ENCODE measurements at places on chromosomes 16 and 17. TPM values are rescaled to one million over a fixed set of nuclear protein-coding genes. Genes with fewer than 3 reads are reported as not detected.

DNA sequence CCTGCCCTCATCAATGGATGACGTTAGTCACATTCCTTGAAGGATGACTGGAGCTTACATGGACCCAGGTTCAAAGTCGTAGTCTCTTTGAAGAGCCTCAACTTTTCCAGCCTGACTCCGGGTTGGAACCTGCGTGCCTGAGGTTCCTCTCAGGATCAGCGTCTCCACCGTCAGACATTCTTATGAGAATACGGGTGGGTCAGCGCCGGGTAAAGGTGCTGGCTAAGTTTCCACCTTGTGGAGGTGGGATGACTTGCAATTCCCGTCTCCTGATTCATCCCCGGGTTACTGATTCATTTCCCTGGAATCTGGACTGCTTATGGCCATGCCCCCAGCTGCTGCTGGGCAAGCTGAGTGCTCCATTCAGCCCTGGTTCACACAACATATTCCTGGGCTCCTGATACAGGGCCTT, 38.9 kb upstream of the CMIP start:
- DNase-seq, result no peak

DNA sequence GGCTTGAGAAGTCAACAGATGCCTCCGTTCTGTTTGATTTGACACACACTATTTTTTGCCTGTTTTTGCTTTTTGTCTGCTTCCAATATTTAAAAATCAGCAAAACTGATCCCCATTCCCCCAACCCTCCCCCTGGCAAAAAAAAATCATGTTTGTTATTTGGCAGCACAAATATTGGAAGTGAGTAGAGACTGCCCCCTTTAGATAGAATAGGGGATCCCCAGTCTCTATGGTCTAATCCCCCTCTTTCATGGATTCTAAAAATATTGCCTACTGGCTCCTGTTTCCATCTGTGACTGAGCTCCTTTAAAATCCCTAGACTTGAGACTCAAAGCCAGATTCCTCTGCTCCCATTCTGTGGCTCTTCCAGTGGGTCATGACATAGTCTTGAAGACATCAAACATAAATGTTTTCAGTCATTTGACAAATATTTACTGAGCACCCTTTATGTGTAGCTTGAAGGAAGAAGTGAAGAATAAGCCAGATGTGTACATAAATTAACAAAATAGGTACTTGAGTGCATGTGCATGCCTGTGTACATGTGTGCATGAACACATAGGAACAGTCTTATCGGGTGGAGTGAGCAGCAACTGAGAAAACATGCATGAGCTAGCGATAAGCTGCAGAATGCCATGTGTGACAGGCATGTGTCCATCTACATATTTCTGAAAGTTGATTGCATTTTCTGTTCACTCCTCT, 101.2 kb downstream of the SALL1 start:
- no peak for DNase-seq

PCGF2 gene
- polyA plus RNA-seq, result not detected

CLEC18A gene
- not detected for polyA plus RNA-seq

DNA sequence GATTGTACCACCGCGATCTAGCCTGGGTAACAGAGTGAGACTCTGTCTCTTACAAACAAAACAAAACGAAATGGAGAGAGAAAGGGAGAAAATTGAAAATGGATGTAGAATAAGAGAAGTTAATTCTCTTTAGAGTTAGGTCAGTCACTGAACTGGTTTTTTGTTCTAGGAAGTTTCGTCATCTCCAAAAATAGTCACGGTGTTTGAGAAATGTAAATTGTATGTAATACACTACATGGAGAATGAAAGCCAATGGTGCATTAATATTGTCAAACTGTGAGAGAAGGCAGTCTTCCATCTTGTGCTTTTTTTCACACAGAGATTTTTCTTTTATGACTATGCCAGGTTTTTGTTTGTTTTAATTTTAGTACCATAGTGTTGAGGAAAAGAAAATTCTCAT, 145.9 kb downstream of the BCAS3 start:
- no peak for DNase-seq

DNA sequence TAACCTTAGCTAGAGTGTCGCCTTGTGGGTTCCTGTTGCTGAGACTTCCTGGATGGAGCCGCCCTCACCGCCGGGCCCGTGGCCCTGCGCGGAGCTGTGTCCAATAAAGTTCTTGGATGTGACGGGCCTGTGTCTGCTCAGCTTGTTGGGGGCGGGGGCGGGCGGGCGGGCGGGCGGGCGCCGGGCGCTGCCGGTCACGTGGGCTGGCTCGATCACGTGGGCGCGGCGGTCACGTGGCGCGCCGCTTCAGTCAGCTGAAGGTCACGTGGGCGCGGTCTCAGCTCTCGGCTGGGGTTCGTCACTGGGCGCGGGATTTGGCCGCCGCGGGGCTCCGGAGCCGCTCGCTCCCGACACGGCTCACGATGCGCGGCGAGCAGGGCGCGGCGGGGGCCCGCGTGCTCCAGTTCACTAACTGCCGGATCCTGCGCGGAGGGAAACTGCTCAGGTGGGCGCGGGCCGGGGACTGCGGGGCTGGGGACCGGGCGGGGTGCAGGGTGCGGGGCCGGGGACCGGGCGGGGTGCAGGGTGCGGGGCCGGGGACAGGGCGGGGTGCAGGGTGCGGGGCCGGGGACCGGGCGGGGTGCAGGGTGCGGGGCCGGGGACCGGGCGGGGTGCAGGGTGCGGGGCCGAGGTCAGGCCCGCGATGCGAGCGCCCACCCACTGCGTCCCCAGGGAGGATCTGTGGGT, at the start of gene AMDHD2:
Gene AMDHD2, plus strand, starts transcription at position 275 of the 687 bp plus-strand sequence. Its CDS starts 88 bp downstream, at position 363.
- peak; percentile 90 for DNase-seq

ACSM2A gene
- not detected for polyA plus RNA-seq

CCDC144A gene
- polyA plus RNA-seq, result 0.12 TPM

DNA sequence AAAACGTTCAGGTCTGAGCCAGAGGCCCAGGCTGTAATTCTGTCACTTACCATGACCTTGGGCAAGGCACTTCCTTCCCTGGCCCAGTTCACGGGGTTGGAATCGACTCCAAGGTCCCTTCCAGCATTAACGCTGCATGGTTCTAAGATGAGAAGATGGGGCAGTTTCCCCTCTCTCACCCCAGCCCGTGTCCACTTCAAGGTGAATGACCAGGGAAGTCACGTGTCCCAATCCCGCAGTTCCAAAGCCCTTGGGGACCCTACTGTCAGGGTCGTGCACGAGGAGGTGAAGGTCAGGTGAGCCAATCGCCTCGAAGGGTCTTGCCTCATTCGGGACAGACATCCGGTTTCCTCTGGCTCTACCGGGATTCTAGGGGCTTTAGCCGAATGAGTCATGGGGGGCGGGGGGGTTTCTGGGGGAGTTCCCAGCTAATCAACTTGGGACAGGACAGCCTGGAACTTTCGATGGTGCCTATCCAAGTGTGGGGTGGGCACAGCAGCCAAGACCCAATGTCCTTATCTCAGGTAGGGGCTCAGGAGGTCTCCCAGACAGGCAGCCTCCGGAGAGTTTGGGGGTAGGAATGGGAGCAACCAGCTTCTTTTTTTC, 762 bp upstream of the CSF3 start:
- no peak for DNase-seq

DNA sequence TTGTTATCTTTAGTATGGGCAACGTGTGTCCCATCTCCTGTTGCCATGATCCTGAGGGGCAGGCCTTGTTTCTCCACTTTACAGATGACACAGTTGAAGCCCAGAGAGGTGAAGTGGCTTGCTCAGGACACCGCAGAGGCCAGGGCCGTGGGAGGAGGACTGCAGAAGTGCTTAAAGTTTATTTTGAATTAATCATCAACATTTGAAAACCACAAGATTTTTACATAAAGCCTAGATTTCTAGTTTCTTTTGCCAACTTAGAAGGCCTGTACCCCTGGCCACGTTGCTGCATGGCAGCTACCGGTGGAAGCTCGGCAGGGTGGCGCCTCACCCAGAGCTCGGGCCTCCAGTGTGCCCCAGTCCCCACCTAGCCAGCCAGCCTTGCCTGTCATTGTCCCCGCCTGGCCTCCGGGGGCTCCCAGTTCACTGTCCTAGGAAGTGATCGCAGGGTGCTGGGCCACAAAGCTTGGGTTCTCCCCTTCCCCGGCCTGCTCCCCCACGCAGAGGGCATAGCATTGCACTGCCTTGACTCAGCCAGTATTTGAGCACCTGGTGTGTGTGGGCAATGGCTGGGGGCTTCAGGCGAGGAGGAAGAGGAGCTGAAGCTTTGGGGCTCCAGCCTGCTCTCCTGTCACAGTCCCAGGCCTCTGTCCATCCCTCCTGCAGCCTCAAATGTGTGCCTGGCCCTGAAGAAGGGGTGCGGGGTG, 14.8 kb upstream of the ADCY7 start:
- DNase-seq, result no peak

GRCh38 chr17:41284043-41284442, 8.5 kb downstream of the KRTAP9-7 start:
- no peak for DNase-seq

DNA sequence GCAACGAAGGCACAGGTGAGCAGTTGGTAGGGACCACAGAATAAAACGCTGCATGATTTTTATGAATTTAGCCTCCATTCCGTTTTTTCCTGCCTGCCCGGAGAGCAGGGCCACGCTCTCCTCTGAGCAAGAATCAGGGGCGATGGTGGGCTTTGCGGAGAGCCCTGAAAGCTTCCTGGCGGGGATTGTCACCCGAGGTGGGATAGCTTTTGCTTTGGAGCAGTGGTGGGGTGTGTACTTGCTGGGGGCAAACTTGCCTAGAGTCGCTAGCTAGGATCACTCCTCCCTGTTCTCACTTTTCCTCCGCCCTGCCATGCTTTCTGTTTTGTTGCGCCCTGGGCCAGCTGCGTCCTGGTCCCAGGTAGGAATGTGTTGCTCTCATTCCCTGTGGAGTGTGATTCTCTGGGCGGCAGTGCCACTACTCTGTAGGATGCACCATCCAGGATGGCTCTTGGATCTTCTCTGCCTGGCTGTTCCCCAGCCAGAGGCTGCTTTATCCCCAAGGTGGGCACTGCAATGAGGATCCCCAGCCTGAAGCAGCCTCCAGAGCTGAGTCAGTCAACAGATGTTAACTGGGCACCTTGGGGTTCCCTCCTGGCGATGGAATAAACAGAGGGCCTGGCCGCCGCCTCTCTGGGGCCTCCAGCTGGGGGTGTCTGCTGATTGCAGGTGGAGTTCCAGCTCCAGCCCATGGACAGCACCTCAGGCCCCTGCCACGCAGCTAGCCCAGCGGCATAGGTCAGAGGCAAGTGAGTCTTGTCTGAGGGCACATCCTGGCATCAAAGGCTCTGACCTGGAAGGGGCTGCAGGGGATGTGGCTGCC, 360.9 kb upstream of the TNRC6C start:
- DNase-seq, result no peak

DNA sequence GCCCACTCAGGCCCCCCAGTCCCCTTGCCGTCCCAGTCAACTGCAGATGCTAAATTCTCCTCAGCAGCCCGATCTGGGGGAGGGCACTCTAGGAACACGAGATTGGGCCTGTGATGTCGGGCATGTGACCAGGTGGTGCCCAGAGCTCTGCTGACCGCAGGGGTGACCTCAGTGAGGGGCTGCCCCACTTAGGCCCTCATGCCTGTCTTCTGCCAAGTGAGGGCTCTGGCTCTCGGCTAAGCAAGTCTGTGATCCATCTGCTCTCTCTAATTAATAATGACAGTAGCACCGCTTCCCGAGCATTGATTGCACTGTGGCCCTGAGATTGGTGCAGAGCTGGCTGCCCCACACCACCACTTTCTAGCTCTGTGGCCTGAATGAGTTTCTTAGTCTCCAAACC, 138.8 kb downstream of the MRM1 start:
- DNase-seq, result no peak

GRCh38 chr16:88290850-88291830, 91.6 kb upstream of the ZNF469 start:
- no peak for DNase-seq

DNA sequence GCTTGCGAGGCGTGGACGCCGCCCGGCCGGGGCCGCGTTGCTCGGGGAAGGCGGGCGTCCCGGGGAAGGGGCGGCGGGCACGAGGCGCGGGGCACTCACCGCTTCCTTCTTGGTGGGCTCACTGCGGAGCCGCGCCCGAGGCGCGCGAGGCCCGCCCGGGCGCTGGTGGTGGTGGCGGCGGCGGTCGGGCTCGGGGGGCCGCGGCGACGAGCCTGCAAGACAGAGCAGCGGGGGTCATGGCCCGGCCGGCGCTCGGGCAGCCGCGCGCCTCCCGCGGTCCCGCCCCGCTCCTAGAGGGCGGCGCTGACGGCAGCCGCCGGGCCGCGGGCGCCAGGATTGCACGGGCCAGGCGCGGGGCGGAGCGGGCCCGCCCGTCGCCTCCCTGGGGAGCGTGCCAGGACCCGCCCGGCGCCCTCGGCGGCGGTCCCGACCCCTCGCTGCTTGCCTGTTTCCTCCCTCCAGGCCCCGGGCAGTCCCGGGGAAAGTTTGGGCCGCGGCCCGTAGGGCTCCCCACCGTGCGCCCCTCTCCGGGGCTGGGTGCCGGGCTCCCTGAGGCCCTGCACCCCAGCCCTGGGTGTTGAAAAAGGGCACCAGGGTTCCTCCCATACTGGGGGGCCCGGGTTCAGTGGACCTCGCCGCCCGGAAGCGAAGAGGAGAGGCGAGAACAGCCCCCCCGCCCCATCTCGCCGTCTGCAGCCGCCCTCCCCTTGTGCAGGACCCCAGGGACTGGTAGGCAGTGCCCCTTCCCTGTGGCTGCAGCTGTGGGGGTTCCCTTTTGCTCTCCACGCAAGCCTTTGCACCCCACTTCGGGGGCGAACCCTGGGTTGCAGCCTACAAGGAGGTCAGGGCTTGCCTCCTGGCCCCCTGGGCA, at the start of gene C16orf74:
Gene C16orf74, minus strand, starts transcription at position 270 of the 871 bp plus-strand sequence. CDS start 15,879 bp downstream, outside the sequence.
- peak; percentile 16 for DNase-seq

DYNC1LI2 gene
- polyA plus RNA-seq, result 15.3 TPM

- DNase-seq, result no peak
These were observed 671 bp upstream of the TOP2A start for GRCh38 chr17:40418428-40418706.

GRCh38 chr16:56352351-56353053, 72.8 kb downstream of the AMFR start:
- no peak for DNase-seq

GRCh38 chr17:45031231-45032173, 19.9 kb downstream of the DCAKD start:
- DNase-seq, result no peak

GRCh38 chr16:12535535-12536411, 267.9 kb downstream of the CPPED1 start:
- no peak for DNase-seq

CDH11 gene
- polyA plus RNA-seq, result not detected

DNA sequence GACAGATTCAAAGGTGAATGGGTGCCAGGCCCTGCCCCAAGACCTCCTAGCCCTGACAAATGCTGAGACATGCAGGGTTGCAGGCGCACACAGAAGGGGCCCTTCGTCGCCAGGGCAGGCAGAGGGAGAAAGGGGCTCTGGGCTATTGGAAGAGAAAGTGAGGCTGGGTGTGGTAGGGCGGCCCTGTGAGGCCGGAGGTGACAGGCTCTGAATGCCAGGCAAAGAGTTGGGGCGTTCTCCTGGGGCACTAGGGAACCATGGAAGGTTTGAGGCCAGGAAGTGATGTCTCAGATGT, 26.4 kb upstream of the NXPH3 start:
- no peak for DNase-seq

INCA1 gene
- not detected for polyA plus RNA-seq

GRCh38 chr17:37743875-37744632, 805 bp downstream of the HNF1B start:
- DNase-seq, result no peak

GRCh38 chr16:50306287-50306686, 39.9 kb downstream of the ADCY7 start:
- no peak for DNase-seq

DPEP2 gene
- polyA plus RNA-seq, result 62.6 TPM

CCL5 gene
- 1,960 TPM for polyA plus RNA-seq

GRCh38 chr17:58533616-58534188, 19.3 kb upstream of the MTMR4 start:
- DNase-seq, result no peak

Measured in immature natural killer cell (primary cell).